ENCODE measurements at places on chromosomes 2 and 18.

DNA sequence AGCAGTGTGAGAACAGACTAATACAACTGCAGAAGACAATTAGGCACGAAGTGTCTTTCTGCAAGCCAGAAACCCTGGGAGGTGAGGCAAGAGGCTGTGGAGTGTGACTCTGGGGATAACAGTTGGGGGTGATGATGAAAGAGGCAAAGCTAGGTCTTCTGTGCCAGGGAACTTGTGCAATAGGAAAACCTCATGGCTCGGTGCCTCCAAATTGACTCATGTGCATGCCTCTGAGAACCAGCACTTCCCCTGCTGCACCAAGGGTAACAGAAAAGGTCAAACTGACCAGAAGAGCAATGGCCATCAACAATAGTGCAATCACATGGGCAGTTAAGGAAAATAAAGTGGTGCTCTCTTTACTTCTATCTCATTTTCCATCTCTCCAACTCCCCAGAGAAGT lies 136.4 kb downstream of the SCG2 start:
- DNase-seq, result no peak

GRCh38 chr2:182506606-182507005 lies 79.8 kb upstream of the PDE1A start:
- DNase-seq, result no peak

DNA sequence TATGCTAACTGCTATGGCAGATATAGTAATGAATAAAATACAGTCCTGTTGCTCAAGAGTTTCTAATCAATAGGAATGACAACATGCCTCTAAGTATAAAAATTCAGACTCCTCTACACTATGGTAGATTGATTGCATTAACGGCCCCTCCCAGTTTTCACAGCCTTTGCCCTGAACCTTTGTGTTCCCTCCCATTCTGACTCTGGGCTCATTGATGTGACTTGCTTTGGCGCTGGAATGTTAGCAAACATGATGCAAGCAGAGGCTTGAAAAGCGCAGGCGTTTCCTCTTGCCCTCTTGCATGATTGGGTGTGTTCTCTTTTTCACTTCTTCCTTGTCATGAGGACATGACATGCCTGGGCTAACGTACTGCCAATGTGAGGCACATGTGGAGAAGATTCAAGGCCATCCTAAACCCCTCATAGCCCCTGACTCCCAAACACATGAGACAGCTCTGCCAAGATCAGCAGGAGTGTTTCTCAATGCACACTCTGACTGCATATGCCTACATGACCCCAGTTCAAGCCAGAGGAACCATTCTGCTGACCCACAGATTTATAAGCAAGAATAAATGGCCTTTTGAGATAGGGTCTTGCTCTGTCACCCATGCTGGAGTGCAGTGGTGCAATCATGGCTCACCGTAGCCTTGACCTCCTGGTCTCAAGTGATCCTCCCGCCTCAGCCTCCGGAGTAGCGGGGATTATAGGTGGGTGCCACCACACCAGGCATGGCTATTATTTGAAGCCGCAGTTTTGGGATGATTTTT lies 49.7 kb upstream of the CD28 start:
- no peak for DNase-seq

DNA sequence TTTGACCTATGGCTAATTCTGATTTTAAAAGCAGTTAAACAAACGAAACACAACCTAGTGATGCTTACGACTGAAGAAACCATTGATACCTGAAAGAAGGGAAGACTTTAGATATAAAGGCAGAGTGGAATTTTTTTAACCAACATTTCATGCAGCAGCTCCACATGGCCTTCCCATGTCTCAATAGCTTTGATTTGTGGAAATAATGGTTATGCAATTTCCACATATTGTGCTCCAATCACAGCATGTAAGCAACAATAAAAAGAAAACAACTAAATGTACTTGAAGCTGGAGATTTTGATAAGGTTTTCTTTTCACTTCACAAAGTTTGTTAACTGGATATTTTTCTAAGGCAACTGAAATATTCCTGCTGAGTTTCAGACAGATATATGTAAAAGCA lies 82.0 kb upstream of the SLC39A10 start:
- no peak for DNase-seq

- no peak for DNase-seq
Observed at GRCh38 chr2:33111002-33111446, 164.3 kb downstream of the LTBP1 start.

- DNase-seq, result no peak
Observed at GRCh38 chr2:70019096-70019495, 57.7 kb upstream of the ASPRV1 start.

- no peak for DNase-seq
Observed at GRCh38 chr2:206433686-206434085, 9.6 kb upstream of the ADAM23 start.

DNA sequence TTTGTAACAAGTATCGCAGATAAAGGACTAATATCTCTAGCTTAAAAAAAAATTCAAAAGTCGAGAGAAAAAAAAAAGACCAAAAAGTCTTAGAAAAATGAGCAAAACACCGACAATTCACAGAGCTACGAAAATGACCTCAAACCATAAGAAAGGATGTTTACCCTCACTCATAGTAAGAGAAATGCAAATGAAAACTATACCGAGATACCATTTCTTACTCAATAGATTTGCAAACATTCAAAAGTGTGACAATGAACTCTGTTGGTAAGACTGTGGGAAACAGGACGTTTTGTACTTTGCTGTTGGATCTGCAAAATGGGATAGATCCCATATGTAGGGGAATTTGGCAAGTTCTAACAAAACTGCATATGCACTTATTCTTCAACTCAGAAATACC lies 39.9 kb upstream of the LDAH start:
- DNase-seq, result no peak

DNA sequence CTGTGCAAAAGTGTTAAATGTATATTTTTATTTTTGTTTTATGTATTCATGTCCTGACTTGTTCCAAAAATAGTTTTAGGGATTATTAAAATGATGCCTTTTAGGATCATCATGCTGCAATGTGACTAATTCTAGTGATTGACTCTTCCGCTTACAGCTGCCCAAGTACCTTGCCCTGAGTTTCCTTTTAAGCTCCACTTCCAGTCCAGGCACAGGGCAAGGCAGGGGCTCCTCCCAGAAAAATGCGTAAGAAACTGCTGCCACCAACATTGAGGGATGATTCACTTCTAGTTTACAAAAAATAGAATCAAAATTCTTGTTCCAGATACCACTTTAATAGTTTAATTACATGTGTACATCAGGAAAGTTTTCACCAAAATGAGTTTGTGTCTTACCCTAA lies 116.4 kb downstream of the IRS1 start:
- no peak for DNase-seq

DNA sequence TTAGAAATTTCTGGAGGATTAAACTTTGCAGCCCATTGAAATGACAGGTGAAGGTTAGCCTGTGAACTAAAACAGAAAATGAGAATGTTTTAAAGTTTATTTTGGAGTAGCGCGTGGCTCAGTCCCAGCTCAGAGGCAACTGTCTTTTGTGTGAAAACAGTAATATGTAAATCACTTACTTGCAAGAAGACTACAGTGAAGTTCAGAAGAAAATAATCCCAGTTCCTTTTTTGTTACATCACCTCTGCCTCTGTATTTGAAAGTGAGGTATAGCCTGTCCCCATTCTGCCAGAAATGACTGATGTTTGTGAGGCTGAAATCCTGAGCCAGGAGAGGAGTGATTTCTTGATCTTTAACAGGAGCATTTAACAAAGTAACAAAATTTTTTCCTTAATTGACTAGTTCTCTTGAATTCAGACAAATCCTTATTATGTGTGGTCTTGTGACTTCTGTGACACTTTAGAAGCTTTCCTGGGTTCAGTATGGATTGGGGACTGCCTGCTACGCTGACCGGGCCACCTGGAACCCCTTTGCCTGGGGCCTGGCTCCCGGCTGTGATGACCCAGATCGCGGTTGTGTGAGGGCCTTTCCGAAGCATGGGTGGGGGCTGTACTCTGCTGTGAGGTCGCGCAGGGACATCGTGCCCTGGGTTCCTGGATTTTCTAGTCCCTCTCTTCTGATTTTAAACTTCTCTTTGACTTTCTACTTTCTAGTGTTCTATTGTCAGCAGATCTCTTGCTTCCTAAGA lies 24.3 kb downstream of the TRAPPC12 start:
- no peak for DNase-seq

GRCh38 chr2:35185861-35186412 lies 1169.6 kb upstream of the CRIM1 start:
- no peak for DNase-seq

GRCh38 chr2:190452433-190452832 lies 44.3 kb downstream of the MFSD6 start:
- DNase-seq, result no peak

- no peak for DNase-seq
Observed at GRCh38 chr2:170264865-170265264, 86.9 kb downstream of the MYO3B start.

- DNase-seq, result no peak
Observed at GRCh38 chr2:222568865-222569264, 87.0 kb downstream of the FARSB start.

GRCh38 chr18:37403100-37403781 lies 162.4 kb downstream of the CELF4 start:
- no peak for DNase-seq

Data from stimulated activated CD8-positive, alpha-beta memory T cell treated with anti-CD3 and anti-CD28 coated beads, Interleukin-7, amount 100 ng/mL, for 1 hour (primary cell).